ENCODE measurements at places on chromosomes 7 and 10.
A peak's percentile ranks its signal among the peaks of the same experiment; 100 is the strongest.

DNA sequence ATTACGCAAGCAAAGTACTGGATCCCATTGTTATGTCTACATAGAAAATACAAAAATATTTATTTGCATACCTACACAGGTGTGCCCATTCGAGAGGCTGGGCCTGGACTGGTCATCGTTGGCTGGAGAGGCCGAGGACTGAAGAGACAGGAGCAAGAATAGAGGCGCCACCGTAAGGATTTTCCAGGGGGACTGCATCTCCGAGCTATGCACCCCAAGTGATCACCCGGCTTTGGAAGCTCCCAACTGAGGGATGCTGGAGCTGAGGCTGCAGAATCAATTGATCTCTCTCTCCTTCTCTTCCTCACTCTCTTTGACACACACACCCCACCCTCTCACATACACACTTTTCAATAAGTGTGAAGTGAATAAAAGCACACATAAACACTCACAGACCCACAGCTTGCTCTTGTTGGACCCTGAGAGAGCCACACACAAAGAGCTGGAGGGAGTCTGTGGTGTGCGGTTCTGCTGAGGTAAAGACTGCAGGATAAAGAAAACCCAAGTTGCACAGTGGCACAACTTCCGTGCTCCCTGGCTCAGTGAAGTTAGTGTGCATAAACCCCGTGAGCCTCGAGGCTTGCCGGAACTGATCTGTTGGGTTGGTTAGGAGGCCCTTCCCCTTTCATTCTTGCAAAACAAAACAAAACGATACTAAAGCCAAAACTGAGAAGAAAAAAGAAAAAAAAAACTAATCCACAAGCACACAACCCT lies at the start of gene AOAH:
Gene AOAH (minus strand): TSS at position 544 of the 714 bp plus-strand sequence. CDS start 346 bp downstream, at position 198.
- peak; percentile 90 for DNase-seq

- no peak for DNase-seq
These were observed 882.7 kb downstream of the XPNPEP1 start for GRCh38 chr10:109040622-109041021.

DNA sequence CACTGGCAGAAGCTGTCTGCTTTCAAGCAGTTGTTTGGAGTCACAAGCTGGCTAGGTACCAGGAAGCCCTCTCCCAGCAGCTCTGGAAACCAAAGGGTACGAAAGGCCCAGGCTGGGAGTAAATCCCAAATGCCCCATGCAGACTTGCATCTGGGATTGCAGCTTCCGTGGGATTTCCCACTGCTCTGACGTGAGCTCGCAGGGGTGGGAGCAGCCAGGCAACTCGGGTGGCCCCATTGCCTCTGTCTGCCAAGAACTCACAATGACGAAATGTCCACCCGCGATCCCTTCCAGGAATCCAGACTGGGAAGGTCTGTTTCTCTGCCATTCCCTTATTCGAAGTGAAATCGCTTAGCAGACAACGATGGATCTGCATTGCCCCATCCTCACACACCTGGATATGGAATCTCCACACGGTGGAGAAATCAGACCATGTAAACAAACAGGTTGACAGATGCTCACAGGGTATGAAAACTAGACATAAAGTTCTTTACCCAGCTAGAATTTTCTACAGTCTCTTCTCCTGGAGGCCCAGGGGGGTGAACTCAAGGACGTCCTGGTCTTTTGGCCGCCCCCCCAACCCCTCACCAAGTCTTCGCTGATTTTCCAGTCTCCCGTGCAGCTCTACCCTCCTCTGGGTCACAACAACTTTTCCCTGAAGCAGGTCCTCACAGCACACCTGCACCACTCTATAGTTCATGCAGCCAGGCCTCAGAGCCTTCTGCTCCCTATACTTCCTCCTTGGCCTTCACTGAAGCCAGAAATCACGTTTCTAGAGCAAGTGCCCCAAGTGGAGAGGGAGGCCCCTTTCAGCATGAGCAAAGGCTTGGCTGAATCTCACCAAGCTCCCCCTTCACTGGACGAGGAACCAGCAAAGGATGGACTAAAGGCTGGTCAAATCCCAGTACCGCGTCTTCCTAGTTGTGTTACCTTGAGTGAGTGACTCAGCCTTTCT lies 20.0 kb downstream of the SH3PXD2A start:
- DNase-seq, result no peak

- peak; percentile 21 for DNase-seq
These were observed 707 bp upstream of the GHITM start for GRCh38 chr10:84138478-84139125.

DNA sequence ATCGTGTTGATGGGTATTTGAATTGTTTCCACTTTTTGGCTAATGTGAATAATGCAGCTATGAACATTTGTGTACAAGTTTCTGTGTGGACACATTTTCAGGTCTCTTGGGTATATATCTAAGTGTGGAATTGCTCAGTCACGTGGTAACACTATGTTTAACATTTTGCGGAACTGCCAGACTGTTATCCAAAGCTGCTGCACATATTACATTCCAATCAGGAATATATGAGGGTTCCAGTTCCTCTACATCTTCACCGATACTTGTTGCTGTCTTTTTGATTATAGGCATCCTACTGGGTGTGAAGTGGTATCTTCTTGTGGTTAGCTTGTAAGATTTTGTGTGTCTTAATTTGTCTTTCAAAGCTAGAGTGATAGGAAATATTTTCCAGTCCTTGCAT lies 6.8 kb downstream of the PTPN12 start:
- no peak for DNase-seq

DNA sequence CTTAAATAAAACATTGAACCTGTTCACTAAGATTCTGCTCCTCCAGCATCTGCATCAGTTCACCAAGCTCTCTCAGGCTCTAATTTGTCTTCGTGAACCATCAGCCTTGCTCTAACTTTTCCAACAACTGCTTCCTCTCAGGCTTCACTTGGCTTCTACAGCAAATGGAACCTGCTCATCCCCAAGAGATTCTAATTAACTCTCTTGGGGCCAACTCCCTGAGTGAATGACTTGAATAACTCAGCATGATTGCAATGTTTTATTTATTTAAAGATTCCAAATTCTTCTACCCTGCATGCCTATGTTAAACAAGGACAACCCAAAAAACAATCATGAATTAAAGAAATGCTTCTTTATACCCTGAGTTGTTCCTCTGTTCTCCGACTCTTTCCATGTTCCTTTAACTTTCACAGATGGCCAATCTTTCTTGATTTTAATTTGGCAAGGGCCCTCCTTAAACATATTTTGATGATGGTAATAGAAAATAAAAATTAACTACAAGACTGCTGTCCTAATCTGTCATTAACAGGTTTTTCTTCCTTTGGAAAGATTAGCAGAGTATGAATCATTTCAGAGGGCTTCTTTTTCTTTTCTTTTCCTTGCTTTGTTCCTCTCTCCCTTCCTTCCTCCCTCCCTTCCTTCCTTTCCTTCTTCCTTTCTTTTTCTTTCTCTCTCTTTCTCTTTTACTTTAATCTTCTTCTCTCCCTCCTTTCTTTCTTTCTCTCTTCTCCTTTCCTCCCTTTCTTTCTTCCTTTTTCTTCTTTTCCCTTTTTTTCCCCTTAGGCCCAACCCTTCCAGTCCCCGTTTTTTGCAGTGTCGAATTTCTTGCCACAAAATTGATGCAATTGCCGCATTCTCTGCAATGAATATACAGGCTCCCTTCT lies 195.0 kb upstream of the RHOBTB1 start:
- DNase-seq, result no peak

- no peak for DNase-seq
These were observed 386.5 kb upstream of the SEMA3D start for GRCh38 chr7:85573346-85573745.

GRCh38 chr10:69636626-69637605 lies 6.9 kb downstream of the FAM241B start:
- peak; percentile 9 for DNase-seq

GRCh38 chr7:82053453-82054032 lies 283.7 kb upstream of the HGF start:
- no peak for DNase-seq

DNA sequence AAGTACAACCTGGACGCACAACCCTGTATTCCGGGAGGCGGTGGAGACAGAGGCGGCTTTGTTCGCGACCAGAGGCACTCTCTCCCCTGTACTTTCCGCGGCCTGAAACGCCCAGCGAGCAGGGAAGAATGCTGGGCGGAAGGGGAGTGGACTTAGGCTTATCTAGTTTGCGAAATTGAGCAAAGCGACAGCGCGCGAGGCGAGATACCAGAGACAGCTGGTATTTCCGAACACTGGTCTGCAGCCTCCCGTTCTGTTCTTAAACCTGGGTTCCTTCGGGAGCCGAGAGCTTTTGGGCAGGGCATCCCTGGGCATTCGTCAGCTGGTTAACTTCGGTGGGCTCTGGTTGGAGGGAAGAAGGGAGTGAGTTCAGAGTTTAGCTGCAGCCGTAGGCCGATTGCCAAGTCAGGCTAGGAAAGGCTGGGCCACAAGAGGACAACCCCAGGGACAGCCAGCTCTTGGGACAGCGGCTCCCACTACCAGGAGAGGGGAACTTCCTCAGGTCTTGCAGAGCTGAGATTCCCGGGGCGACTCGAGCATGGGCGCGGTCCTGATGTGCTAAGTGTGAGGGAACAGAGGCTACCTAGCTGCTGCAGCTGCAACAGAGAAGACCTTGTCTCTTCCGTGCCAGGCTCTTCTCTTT lies 3.9 kb downstream of the HMX3 start:
- DNase-seq, result peak; percentile 63

GRCh38 chr7:99024066-99024465 lies 119.8 kb downstream of the SMURF1 start:
- no peak for DNase-seq

- DNase-seq, result peak; percentile 5
These were observed at the start of gene CCDC3 for GRCh38 chr10:13001041-13001886. TSS of gene CCDC3 (minus strand) at chr10:13001713. CDS start at chr10:13001570, 143 bp downstream.

DNA sequence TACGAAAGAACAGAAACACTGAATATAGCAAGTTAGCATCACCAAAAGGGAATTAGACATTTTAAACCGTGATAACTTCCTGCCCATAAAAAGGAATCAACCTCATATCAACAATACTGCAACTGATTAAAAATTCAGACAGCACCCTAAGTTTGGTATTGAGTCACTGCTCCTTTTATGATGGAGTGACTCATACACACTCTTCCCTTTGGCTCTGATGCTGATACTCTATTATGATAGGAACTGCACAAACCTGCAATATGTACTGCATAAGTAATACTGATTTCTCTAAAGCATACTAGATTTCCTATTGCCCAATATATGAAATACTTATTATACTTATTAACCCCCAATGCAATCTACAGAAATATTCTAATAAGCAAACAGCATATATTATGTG lies 118.7 kb downstream of the PARD3 start:
- DNase-seq, result peak; percentile 3

DNA sequence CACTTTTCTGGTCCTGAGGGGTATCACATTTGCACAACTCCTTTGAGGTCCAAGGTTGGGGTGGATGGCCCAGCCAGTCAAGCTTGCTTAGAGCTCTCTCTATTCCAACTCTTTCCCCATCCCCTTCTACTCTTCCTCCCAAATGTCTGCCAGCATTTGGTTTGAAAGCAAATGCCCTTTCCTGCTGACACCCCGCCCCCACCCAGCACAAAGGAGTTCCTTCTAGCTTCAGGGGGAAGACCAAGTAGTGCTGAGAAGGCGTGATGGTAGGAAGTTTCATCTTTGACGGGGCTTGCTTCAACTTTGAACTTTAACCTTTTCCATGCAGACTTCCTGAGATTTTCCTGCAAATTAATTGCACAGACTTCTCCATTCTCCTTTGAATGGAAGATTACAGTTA lies 137.5 kb upstream of the TCF7L2 start:
- peak; percentile 31 for DNase-seq

GRCh38 chr7:91343996-91344629 lies 79.9 kb downstream of the FZD1 start:
- no peak for DNase-seq

Data from suppressor macrophage treated with lipopolysaccharide for 1 hour (primary cell).